ENCODE measurements at places on chromosomes 3 and 15.

DNA sequence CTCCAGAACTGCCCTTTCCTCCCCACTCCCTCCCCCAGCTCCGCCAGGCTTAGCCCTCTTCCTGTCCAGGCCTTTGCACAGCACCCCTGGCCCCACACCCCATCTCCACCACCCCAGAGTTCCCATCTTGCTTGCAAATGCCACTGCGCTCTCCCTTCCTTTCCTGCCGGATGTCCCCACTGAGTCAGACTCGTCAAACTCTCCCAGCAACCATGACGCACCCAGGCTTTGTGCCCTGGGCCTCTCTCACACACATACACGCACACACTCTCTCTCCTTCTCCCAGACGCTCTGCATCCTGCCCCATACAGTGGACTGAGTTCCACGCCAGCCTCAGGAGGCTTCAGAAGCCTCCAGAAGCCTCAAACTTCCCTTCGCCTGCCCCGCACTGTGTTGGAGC, 2.8 kb upstream of the CCDC9B start:
- DNase-seq, result peak; percentile 94

DNA sequence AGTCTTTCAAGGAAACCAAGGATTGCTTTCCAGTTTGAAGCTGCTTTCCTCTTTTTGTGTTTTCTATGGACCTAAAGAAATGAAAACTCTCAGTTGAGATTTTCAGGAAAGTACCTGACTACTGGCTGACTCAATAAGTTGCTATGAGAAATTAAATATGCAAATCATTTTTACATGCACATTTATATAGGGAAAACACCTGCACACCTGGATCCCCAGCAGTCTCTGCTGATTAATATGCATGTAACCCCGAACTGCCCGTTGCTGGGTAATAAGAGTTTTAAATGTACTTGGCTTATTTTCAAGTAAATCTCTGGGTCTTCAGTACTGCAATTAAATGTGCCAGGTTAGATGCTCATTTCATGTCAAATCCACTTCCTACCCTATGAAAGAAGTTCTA, 77.2 kb downstream of the KBTBD8 start:
- no peak for DNase-seq

DNA sequence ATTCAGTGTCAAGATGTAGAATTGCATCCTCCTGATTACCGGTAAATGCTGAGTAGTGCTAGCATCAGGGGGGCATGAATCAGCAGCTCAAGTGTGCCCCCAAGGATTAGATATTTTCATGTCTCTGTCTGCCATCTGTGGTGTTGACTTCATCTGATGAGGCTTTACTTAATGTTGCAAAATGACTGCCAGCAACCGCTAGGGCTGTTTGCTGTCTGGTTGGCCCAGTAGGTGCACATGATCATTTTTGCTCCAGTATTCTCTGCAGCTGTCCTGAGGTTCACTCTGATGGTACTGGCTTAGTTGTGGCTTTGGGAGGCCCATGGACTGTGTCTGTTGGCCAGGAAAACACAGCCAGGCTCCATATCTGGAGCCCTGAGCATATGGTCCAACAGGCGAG, 316.4 kb downstream of the SOX2 start:
- no peak for DNase-seq

GRCh38 chr3:45972534-45973402, 22.9 kb downstream of the FYCO1 start:
- DNase-seq, result peak; percentile 85

GRCh38 chr15:85879334-85880163, 84.8 kb upstream of the KLHL25 start:
- peak; percentile 43 for DNase-seq

- no peak for DNase-seq
Observed at GRCh38 chr15:100140527-100141308, 201.1 kb downstream of the ADAMTS17 start.

DNA sequence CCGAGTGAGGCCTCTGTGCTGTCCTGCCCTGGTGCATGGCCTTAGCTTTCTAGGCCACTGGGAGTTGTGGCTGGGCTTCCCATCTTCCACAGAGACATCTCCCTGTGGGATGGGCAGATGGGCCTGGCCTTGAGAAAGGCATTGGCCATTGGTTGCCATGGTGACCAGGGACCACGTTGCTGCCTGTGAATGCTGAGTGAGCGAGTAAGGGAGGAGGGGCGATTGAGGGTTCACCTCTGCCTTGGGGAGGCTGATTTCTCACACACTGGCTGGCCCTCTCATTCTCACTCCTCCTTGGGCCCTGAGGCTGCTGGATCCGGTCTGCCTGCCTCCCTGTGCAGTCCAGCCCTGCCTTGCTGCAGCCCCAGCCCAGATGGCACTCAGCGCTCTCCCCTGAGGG, 26.4 kb upstream of the DOCK3 start:
- DNase-seq, result peak; percentile 35

GRCh38 chr3:131018970-131019369, 7.7 kb downstream of the ASTE1 start:
- DNase-seq, result no peak

- peak; percentile 61 for DNase-seq
Observed at GRCh38 chr3:194300382-194300758, 50.8 kb downstream of the CPN2 start.

GRCh38 chr3:59116233-59116537, 66.4 kb upstream of the CFAP20DC start:
- DNase-seq, result no peak

DNA sequence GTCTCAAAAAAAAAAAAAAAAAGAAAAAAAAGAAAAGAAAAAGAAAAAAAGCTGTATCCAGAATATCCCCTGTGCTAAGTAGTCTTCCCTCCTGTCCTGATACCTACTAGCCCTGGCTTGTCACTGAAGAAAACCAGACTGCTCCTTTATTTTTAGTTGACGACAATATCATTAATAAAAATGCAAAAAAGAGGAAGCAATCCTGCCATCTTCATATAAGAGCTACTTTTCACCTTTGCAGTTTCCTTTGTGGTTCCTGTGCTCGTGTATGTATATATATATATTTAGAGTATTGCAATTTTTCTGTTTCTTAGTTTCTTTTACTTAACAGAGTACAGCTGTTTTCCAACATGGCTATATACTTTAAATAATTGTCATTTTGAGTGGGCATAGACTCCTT, 13.6 kb downstream of the C3orf20 start:
- no peak for DNase-seq

DNA sequence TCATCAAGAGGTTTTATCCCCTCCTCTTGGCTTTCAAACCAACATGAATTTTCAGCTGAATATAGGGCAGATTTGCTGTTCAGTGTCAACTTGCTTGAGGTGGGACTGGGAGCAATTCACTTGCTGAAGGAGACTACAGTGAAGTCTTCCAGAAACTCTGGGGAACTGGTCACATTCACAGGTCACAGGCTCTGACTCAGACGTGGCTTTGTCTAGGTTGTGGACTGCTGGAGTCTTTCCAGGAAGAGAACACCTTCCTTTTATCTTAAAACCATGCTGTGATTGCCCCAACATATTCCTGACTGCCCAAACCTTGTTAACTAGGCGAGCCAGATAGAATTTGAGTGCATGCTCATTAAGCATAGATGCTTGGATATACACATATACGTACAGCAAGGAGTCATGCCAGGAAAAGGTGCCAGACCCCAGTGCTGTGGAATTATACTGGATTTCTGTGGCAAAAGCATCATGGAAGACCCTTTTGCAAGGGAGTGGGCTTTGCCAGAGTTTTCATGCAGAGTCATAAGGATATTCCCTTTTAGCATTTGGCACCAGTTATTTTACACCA, 399.1 kb upstream of the TBL1XR1 start:
- DNase-seq, result no peak

GRCh38 chr15:28456476-28457395, 76.0 kb downstream of the GOLGA8G start:
- DNase-seq, result no peak

DNA sequence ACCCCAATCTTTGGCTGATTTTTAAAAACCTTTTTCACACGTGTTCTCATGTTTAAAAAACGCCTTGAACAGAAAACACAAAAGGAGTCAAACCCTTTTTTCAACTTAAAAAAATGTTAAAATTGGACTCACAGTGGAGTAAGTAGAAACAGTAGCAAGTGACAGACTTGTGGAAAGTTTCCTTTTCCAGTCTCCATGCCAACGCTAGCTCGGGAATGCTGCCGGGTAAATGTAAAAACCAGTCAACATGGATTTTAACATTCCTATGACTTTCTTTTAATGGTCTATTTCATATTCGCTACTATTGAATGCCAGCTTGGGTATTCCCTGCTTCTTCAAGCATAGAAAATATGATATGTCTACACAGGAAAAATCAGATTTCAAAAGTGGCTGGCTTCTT, 1.6 kb upstream of the PROK2 start:
- DNase-seq, result no peak

DNA sequence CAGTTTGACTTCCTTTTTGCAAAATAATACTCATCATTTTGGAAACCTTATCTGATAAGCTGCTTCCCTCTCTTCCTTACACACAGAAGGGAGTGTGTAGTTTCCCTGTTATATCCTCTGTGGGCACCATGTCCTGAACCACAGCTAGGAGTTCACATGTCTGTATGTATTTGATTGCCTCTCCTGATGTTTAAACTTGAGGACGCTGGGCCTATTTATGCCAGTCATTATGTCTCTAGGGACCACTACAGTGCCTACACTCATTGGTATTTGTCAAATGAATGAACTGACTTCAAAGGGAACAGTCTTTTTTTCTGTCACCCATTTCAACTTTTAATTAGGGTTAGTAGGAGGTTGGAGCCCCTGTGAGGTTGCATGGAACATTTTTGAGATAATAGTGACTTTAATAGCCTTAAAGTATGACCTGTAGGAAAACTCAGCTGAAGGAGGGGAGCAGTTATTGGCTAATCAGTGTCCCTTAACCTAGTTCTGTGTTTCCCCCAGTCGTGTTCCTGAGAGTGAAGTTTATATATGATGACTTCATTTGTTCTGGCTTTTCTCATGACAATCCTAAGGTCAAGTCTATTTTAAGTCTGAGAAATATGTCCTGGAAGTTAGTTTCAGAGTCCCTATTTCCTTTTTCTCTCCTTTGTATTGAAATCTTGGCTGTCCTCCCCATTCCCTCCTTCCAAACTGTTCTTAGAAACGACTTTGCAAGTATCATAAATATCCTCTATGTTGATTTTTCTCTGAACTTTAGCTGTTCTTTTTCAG, 28.9 kb downstream of the PDE8A start:
- peak; percentile 41 for DNase-seq

GRCh38 chr15:81311752-81312464, 12.0 kb downstream of the STARD5 start:
- DNase-seq, result no peak

- DNase-seq, result no peak
Observed at GRCh38 chr3:61702453-61702852, 141.1 kb downstream of the PTPRG start.

GRCh38 chr3:64331605-64332004, 106.3 kb upstream of the PRICKLE2 start:
- DNase-seq, result no peak

DNA sequence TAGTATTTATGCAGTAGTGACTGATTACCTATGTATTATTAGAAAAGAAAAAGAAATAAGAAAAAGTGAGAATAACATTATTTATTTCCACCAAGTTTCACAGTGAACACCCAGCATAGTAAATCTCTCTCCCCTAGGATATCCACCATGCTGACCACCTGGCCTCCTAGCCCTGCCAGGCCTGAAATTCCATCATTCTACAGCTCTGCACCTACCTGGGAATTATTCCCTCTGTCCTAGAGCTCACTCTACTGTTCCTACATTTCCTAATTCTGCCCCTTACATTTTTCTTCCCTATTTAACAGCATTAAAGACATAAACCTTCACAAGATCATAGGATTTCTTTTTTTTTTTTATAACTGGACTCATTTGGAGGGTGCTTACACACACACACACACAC, 525.3 kb upstream of the PPP2R3A start:
- no peak for DNase-seq

DNA sequence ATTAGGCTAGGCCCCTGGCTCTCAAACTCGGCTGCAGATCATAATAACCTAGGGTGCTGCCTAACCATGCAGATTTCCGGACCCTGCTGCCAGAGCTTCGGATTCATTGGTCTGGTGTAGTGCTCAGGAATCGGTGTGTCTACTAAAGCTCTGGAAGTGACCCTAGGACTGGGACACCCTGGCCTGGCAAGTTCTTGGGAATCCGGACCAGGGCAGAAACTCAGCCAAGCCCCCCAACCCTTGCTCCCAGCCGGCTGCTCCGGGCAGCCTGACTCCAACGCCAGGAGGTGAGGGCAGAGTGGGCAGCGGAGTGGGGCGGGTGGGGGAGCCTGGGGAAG, 23.0 kb downstream of the IGDCC3 start:
- DNase-seq, result no peak

DNA sequence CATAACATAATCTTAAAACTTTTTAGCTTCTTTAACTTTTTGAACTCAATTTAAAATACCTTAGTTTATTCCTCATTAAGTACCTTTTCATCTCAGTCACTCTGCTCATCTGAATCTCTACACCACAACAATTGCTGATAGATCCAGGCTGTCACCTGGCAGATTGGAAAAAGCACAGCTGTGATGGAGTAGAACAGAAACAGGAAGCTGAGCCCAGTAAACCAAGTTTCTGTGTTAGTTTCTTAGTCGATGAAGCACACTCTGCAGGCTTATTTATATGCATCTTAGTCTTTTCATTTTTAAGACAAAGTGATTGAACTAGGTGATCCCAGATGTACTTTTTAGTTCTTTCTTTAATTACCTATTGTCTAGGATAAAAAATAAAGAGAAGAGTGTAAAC, 1398.0 kb upstream of the ALCAM start:
- no peak for DNase-seq

GRCh38 chr15:40010686-40011085, 28.3 kb downstream of the SRP14 start:
- no peak for DNase-seq

GRCh38 chr3:87771337-87772192, 287.2 kb downstream of the CGGBP1 start:
- DNase-seq, result peak; percentile 5

DNA sequence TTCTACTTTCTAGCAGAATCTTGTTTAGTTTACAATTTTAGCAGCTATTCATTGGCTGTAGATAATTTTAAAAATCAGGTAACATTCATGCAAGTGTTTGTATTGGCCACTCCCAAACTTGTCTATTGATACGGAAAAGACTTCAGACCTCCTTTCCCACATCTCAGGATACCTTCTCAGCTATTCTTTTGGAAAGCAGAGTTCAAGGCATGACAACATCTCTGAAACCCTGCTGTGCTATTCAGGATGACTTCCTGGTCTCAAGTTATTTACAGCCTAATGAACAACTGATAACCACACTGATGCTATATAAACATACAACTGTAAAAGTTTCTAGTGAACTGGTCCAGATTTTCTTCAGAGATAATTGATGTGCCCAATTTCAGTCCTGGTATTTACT, 55.8 kb downstream of the DZIP3 start:
- no peak for DNase-seq

- no peak for DNase-seq
Observed at GRCh38 chr15:52200831-52201365, 9.7 kb upstream of the GNB5 start.

DNA sequence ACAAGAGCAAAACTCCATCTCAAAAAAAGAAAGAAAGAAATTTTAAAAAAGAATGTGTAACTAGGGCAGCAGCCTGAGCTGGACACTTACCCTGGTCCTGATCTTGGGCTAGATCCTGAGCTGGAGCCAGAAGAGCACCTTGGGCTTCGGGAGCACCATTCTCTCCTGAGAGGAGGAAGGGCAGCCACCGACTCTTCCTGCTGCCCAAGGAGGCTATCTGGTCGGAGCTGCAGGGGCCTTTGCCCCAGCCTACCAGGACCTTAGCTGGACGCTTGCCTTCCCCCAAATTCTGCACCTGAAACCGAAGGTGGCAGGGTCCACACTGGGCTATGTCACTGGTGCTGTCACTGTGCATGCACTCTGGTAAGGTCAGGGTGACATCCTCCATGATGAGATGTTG, 6.9 kb upstream of the CAMKV start:
- no peak for DNase-seq

Measured in fibroblast of skin of right quadriceps (primary cell).